Stimulated activated CD8-positive, alpha-beta memory T cell treated with anti-CD3 and anti-CD28 coated beads, Interleukin-15, amount 100 ng/mL, for 24 hours (primary cell): ENCODE measurements at places on chromosomes 7 and 10.

- no peak for DNase-seq
Measured at GRCh38 chr7:148950806-148951205, 66.7 kb upstream of the EZH2 start.

- DNase-seq, result no peak
Measured at GRCh38 chr7:104371216-104371979, 43.0 kb downstream of the LHFPL3 start.

- DNase-seq, result no peak
Measured at GRCh38 chr7:30114536-30115238, 20.1 kb upstream of the MTURN start.

DNA sequence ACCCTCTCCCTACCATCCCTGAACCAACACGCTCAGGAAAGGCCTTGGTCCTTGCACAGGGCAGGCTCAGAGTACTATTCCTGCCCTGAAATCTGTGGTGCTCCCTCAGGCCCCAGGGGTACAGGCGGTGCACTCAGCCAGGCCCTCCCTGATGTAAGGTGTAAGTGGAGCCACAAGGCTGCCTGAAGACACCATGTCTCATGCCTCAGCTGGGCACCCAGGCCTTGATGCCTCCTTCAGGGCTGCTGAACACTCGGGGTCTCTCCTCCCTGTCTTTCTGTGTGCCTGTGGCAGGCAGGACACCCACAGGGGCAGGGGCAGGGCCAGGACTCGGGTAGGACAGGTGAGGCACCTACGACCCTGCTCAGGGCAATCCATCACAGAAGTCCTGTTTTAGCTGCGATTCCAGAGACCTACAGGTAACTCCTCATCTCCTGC is 22.9 kb upstream of the ANTXRL start:
- no peak for DNase-seq

GRCh38 chr7:32937344-32938174 is 19.7 kb upstream of the FKBP9 start:
- DNase-seq, result no peak

DNA sequence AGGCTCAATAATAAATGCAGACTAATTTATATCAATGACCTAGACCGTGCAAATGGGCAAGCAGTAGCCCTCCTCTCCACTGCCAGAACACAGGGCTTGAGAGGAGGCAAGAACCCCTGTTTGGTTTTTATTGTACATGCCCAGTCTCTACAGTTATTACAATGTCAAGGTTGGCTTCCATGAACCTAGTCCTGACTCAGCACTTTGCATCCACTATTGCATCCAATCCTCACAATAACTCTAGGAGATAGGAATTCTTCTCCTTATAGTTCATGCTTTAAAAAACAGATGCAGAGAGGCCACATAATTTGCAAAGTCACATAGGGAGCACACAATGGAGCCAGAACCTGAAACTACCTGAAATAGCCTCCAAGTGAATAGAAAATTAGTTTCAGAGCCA is 7.0 kb upstream of the COL13A1 start:
- no peak for DNase-seq

GRCh38 chr10:18238870-18239485 is 98.8 kb downstream of the CACNB2 start:
- DNase-seq, result no peak

GRCh38 chr7:83613232-83613631 is 35.7 kb downstream of the SEMA3E start:
- no peak for DNase-seq

DNA sequence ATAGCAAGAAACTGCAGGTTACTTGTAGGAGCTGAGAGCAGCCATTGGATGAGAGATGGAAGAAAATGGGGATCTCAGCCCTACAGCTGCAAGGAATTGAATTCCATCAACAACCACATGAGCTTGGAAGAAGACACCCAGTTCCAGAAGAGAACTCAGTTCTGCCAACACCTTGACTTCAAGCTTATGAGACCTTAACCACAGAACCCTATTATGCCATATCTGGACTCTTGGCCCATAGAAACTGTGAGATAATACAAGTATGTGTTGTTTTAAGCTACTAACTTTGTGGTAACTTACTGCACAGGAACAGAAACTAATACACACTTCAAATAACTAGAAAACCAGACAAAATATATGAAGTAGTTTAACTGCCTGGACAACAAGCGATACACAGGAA is 212.4 kb upstream of the CACNA2D1 start:
- DNase-seq, result no peak

DNA sequence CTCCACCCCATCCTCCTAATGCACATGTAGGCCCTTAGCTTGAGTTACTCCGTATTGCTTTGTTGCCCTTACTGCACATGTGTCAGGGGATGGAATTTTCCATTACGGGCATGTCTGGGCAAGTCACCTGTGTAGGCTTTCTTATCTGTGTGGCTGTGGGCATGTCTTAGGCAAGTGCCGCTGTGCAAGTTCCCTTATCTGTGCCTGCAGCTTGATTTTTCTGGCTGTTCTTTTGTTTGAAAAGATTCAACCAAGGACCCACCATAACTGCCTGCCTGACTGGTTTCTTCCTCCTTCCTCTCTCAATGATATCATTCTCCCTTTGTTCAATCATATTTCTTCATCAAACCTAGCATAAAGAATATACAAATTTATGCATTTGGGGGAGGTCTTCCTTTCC is 88.5 kb downstream of the AKR1D1 start:
- DNase-seq, result no peak

- no peak for DNase-seq
Measured at GRCh38 chr10:35684586-35684985, 42.5 kb upstream of the FZD8 start.

GRCh38 chr10:3613318-3613717 is 171.7 kb downstream of the KLF6 start:
- DNase-seq, result no peak

- no peak for DNase-seq
Measured at GRCh38 chr10:5465976-5466450, 33.4 kb downstream of the CALML5 start.

- DNase-seq, result no peak
Measured at GRCh38 chr7:801940-802381, 30.3 kb upstream of the SUN1 start.

GRCh38 chr7:111005445-111005844 is 85.5 kb upstream of the LRRN3 start:
- no peak for DNase-seq

DNA sequence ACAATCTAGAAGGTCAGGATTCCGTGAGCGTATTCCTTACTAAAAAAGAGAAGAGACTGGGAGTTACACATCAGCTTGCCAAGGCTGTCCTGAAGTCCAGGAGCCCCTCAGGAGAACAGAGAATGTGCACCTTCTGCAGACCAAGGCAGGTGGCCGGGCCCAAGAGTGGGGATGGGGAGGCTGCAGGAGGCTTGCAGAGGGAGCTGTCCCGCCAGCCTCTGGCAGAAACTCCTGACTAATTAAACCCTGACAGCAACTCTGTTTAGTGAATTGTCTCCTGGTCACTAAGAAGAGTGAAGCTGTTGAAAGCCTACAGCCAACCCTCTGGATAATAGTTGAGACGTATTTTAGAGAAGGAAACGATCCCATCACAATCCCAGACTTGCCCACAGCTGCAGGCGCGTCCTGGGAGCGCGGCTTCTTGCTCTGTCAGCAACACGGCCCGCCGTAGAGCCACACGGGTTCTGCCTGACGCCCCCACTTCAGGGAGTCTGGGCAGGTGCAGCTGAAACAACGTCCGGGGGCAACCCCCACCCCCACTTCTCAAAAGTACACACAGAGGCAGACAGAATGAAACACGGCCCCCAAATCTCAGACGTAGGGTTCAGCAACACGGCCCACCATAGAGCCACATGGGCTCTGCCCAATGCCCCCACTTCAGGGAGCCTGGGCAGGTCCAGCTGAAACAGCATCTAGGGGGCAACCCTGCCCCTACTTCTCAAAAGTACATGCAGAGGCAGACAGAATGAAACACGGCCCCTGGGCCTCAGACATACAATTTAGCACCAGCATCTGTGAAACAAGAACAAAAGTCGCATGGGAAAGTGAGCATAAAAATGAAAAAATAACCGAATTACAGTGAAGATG is 45.2 kb downstream of the DIP2C start:
- no peak for DNase-seq

DNA sequence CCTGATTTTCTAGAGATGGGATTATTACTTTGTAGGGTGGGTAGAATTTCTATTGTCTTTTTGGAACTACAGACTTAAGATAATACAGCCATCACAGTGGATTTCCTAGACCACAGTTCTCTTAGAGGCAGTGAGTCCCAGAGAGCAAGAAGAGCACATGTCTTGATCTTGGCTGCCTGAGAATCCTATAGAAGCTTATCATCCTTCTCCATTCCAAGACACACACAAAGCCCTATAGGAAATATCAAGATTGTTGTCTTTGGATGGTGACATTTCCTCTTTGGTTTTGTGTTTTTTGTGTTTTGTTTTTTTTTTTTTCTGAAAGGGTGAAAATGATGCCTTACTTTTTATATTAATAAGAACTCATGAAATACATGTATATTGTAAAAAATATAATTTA is 143.1 kb downstream of the AHR start:
- DNase-seq, result no peak

DNA sequence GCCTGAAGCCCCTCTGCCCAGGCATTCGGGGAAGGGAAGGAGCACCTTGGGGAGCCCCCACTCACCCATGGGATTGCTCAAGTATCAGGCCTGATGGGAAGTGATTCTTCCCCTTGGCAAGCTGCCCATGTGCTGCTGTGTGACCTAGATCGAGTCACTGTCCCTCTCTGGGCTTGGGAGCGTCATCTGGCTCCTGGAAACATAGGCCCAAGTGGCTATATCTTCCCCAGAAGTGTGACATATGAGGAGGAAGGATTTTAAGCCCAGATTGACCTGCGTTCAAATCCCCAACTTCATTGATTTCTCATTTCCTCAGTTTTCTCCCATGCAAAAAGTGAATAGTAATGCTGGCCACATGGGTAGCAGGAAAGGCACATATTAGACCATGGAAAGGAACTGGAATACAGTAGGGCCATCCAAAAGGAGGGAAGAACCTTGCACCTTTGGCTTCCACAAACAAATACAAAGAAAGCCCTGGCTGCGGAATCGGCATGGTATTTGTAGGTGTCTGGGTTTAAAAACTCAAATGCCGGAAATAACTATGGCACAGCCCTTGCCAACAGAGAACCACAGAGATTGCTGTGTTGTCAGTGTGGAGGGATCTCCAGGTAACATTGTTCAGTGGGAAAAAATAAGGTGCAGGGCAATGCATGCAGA is 169.5 kb upstream of the ZMIZ1 start:
- no peak for DNase-seq

GRCh38 chr10:33309406-33309805 is 25.1 kb downstream of the NRP1 start:
- DNase-seq, result no peak

GRCh38 chr7:84091318-84091717 is 103.3 kb downstream of the SEMA3A start:
- DNase-seq, result no peak

DNA sequence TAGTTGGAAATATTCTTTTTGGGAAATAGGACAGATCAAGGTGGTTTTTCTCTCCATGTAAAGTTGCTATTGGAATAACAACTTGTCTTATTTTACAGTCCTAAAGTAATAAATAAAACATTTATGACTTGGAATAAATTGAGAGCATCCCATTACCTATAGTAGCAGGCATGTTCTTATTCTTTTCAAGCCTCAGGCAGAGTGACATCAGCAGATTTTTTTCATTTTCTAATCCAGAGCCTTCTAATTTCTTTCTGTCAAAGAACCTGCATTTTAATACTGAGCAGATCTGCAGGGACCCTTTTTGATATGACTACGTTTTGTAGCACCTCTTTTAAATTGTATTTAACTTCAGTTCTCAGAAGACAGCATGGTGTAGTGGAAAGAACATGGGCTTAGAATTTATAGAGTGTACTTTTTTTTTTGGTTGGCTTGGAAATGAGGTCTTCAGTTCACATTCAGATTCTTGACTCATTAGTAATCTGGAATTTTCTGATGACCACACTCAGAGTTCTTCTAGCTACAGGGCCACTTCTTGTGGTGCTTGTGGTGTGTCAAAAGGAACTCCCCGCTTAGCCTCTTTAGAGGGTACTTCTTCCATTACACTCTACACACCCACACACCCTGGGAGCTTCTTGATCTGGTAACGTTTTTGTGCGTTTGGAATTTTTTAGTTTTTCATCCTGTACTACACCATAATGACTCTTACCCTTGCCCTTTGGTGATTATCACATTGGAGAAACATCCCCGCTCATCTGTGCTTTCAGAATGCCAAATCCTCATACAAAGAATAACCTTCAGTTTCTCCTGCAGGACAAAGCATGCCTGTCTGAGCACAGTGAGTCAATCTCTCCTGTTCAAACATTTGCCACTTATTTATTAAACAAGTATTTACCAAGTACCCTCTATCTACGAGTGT is 34.6 kb downstream of the AGK start:
- no peak for DNase-seq

DNA sequence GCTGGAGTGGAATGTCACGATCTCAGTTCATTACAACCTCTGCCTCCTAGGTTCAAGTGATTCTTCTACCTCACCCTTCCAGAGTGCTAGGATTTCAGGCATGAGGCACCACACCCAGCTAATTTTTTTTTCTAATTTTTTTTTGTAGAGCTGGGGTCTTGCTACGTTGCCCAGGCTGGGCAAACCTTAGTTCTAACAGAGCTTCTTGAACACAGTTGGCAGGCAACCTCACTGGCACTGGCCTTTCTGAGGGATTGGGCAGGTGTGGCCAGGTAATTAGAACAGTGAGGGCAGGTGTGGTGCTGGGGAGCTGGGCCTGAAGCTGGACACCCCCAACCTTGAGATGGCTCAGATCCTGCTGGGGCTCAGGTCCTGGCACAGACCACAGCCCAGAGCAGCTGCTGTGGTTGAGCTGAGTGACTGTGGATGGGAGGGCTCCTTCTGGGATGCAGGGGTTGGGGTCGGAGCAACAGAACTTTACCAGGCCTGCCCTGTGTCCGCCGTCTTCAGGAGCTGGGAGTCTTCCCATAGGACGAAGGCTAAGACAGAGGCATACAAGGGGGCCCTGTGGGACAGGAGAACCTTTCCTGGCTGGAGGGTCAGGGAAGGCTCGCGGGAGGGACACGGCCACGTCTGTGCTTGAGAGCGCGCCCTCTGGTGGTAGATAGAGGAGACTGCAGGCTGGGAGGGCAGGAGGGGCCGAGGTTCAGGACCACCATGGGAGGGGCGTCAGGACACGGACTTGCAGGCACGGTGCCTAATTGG is 48.2 kb downstream of the COL26A1 start:
- DNase-seq, result no peak

- no peak for DNase-seq
Measured at GRCh38 chr7:83964318-83964717, 230.3 kb downstream of the SEMA3A start.

- peak; percentile 63 for DNase-seq
Measured at GRCh38 chr10:79374312-79375191, 27.3 kb downstream of the PPIF start.

GRCh38 chr10:110276603-110277002 is 28.1 kb downstream of the SMNDC1 start:
- DNase-seq, result no peak

- DNase-seq, result no peak
Measured at GRCh38 chr7:81516898-81517297, 252.9 kb downstream of the HGF start.

- no peak for DNase-seq
Measured at GRCh38 chr10:31381171-31381570, 62.2 kb downstream of the ZEB1 start.

- DNase-seq, result no peak
Measured at GRCh38 chr7:108263425-108263824, 133.3 kb upstream of the LAMB4 start.

GRCh38 chr7:32103361-32103760 is 33.2 kb upstream of the PDE1C start:
- DNase-seq, result no peak

GRCh38 chr7:39623047-39623731 is at the start of gene RALA:
Gene RALA, plus strand, starts transcription at chr7:39623572. Its CDS starts 63,096 bp downstream, at chr7:39686668.
- DNase-seq, result peak; percentile 78

GRCh38 chr7:33973231-33974015 is 68.1 kb downstream of the BMPER start:
- no peak for DNase-seq
